Vein endothelial cell (primary cell): ENCODE measurements at places on chromosomes 4 and X. TPM values are rescaled to one million over a fixed set of nuclear protein-coding genes. Genes with fewer than 3 reads are reported as not detected.

The MND1 gene
- 0.98 and 2.4 TPM in 2 replicates for total RNA-seq

The PDZD4 gene
- 0.29 and 0.33 TPM in 2 replicates for total RNA-seq

The MAOB gene
- not detected in 2 replicates for total RNA-seq

The PHEX gene
- total RNA-seq, result 0.96 and 0.98 TPM in 2 replicates

The CT47C1 gene
- not detected in 2 replicates for total RNA-seq

The IQCM gene
- not detected in 2 replicates for total RNA-seq

The MPP1 gene
- total RNA-seq, result 25.8 and 37.1 TPM in 2 replicates

The CT47B1 gene
- not detected in 2 replicates for total RNA-seq

The UGT2B7 gene
- total RNA-seq, result not detected in 2 replicates

The NUDT11 gene
- 0.33 and 2.4 TPM in 2 replicates for total RNA-seq

The PWWP3B gene
- 0.19 and 0.33 TPM in 2 replicates for total RNA-seq
